Renal cortex interstitium (tissue), 15 donors: ENCODE measurements at places on chromosomes 13 and 19. TPM values are rescaled to one million over a fixed set of nuclear protein-coding genes. Genes with fewer than 3 reads are reported as not detected.

PRODH2 gene
- 28.7 TPM for polyA plus RNA-seq

DNA sequence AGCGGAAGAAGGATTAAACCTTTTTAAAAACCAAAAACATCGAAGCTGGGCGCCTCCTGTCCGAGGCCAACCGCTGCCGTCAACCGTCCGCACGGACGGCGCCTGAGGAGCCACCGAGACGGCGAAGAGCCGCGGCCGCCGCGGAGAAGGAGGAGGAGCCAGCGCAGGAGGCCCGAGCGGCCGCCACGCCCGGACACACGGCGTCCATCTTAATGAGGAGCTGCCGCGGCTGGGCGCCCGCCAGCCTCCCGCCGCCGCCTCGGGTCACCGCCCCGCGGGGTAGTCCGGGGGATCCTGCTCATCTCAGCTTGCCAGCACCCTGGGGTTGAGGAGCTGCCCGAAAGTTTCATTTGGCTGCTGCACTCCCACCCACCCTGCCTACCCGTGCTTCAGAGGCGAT is 10.6 kb downstream of the ZSCAN1 start:
- no peak for DNase-seq

DNA sequence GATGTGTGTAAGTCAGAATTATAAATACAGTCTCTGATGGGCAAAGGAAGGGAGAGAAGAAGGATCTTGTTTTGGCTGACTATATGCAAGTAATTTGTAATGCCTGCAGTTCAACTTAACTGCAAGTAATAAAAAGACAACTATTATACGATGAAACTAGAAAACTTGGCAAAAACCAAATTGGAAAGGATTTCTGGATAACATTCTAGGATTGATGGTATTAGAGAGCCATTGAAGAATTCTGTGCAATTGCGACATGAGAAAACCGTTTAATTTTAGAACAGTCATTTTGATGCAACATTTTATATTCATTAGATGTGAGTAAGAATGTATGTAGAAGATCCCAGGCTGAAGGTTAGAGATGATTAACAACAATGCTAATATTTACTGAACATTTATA is 1334.1 kb downstream of the EFNB2 start:
- no peak for DNase-seq

GRCh38 chr13:53144826-53145225 is 116.2 kb downstream of the OLFM4 start:
- no peak for DNase-seq

DNA sequence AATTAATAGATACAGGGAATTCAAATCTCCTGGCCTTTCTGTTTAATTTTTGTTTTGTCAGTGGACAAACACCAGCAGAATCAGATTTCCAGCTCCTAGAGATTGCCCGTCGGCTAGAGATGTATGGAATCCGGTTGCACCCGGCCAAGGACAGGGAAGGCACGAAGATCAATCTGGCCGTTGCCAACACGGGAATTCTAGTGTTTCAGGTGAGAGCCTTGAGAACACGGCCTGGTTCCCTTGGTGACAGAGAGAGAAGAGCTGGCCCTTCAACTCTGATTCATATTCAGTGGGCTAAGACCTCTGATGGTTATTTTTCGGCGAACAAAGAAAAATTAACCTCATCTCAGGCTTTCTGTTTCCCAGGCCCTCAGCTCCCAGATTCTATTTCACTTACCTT is 191.3 kb downstream of the STK24 start:
- DNase-seq = no peak
